ENCODE measurements at places on chromosomes 6 and 20. TPM values are rescaled to one million over a fixed set of nuclear protein-coding genes. Genes with fewer than 3 reads are reported as not detected.

Gene CLPSL2
- total RNA-seq = not detected

Gene FOXQ1
- 2.0 TPM for total RNA-seq

Gene LY6G5B
- 2.0 TPM for total RNA-seq

Gene FILIP1
- total RNA-seq = 0.33 TPM

Gene ZNF831
- total RNA-seq = not detected

Gene CDH26
- total RNA-seq = 0.50 TPM

Gene CASS4
- 14.9 TPM for total RNA-seq

Gene ADTRP
- total RNA-seq = 1.3 TPM

Gene ARFGEF3
- total RNA-seq = under 0.01 TPM

Gene DNMT3B
- total RNA-seq = 1.5 TPM

Gene OPRM1
- not detected for total RNA-seq

Gene SLC16A10
- total RNA-seq = not detected

Gene SLC12A5
- 0.50 TPM for total RNA-seq

Gene SEMG1
- total RNA-seq = not detected

Gene RAET1L
- not detected for total RNA-seq

Gene C20orf144
- under 0.01 TPM for total RNA-seq

Gene STK4
- 22.9 TPM for total RNA-seq

Gene SOBP
- 6.3 TPM for total RNA-seq
